RPMI7951 (cell line): ENCODE measurements at places on chromosomes 1 and 21.

GRCh38 chr21:16102113-16102512, 372.3 kb downstream of the USP25 start:
- no peak for DNase-seq

DNA sequence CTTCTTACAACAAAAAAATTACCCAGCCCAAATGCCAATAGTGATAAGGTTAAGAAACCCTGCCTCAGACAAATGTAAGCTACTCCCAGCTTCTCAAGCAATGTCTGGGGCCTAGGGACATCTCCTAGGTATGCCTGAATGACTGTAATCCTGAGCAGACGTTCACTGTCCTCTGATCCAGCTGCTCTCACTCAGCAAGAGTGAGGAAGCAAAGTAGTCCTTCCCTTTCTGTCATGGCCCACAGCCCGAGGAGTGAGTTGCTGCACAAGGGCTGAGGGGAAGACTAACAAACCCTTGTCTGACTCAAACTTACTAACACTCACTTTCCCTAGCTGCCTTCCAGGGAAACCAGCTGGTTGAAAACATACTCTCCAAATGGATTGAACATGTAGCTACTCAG, 124.9 kb upstream of the TNFSF4 start:
- DNase-seq = peak; percentile 79

GRCh38 chr1:59892841-59893811, 33.4 kb downstream of the CYP2J2 start:
- DNase-seq = no peak

- no peak for DNase-seq
Measured at GRCh38 chr1:167357305-167357704, 136.6 kb downstream of the POU2F1 start.

DNA sequence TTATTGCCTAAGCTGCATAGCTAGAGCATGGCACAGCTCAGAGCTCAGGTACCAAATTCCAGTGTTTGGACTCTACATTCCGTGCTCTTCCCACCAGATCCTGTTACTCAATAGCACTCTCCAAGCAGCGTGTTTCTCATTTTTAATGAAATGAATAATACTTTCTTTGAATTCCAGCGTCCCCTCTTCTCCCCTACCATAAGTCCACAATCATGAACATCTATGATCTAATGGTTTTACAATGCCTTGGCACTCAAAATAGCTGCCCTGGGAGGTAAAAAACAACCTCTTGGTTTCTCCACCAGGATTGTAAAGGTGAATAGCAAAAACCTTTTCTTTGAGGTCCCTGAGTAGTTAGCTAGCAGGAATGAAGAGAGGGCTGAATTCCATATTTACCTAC, 480.0 kb upstream of the PKN2 start:
- DNase-seq = no peak

DNA sequence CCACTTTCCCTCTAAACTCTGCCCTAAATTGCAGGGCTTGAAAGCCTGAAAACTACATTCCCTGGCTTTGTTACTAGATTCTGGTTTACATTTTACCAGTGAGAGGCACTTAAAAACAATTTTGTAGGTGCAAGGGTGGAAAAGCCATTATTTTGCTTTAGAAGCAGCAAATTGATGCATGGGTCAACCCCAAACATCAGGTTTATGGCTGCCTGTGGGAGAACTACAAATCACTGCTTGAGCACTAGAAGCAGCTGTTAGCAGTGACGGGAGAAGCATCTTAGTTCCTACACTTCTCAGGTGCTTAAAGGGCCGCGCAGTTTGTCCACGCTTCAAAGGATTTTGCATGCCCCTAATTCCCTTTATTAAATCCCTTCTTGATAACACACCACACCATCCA, 417.2 kb downstream of the PCP4 start:
- DNase-seq = no peak

GRCh38 chr21:34800797-34801518, 132.2 kb downstream of the CLIC6 start:
- no peak for DNase-seq

DNA sequence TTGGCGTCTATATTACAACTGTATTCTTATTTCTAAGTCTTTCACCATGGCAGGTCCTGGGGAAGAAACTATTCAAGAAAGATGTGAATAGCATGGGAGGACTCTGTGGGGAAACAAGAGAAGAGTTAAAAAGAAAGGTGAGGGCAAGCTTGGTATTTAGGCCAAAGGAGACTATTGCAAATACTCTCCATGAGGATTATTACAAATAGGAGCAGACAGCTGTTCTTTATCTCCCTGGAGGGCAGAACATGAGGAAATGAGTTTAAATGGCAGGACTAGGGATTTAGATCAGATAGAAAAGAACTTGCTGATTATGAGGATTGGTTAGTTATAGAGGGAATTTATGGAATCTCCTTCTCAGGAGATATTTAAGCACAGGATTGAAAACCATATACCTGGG, 186.8 kb downstream of the CDC7 start:
- DNase-seq = no peak
